ENCODE measurements at places on chromosomes 2 and 18.

DNA sequence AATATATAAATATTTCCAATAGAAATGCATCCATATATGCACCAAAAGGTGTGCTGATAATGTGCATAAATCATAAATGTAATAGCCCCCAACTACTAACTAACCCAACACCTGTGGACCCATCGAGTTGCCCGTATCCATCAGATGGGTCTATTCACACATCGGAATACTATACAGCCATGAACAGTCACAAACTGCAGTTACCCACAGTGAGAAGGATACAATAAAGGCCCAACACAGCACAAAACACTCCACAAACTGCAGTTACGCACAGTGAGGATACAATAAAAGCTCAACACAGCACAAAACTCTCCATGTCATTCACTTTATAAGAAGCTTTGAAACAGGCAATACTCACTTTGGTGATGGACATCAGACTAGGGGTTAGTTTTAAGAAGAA is 145.3 kb upstream of the OTOS start:
- DNase-seq: no peak

DNA sequence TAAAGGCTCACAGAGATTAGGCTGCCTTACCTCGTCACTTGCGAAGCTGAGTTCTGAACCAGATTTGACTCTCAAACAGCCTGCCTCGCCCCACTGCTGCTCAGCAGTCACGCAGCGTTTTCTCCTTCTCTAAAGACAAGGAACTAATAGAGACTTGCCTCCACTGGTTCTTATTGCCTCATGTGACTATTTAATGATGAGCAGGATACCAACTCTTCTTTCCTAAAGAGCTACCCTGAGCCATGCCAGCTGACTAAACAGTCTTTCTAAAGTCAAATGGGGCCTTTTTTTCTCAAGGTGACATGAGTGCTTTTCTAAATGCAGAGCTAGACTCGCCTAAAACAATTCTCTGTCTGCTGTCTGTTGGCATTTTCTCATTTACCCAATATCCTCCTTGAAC is 147.5 kb downstream of the NCKAP5 start:
- no peak for DNase-seq

GRCh38 chr2:9010866-9011265 is 7.4 kb upstream of the MBOAT2 start:
- DNase-seq: peak; percentile 43

GRCh38 chr2:96320326-96320725 is 4.8 kb upstream of the ITPRIPL1 start:
- DNase-seq: no peak

- no peak for DNase-seq
Measured at GRCh38 chr18:77323640-77324299, 74.1 kb downstream of the GALR1 start.

GRCh38 chr18:46856973-46857372 is 60.3 kb downstream of the PIAS2 start:
- peak; percentile 4 for DNase-seq

- DNase-seq: no peak
Measured at GRCh38 chr18:45666520-45666919, 51.2 kb downstream of the SLC14A2 start.

DNA sequence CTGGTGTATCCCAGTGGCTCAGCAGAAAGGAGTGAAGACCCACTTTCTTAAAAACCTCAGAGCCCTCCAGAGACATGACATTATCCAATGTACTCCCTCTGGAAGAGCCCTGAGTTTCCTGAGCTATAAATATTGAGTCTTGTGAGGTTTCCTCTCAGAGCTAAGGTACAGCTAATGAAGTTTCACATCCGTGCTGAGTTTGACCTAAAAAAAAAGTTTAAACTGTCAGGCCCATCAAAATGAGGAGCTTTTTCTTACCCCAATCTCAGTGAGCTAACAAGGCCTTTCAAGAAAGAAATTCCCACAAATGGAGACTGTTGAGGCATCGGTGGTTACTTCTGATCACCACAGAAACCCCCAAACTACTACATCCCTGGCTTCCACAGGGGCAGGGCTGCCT is 65.4 kb upstream of the ST8SIA3 start:
- no peak for DNase-seq

Data from AG08396 (cell line).